ENCODE measurements at places on chromosomes 3 and 15. TPM values are rescaled to one million over a fixed set of nuclear protein-coding genes. Genes with fewer than 3 reads are reported as not detected.
A peak's percentile ranks its signal among the peaks of the same experiment; 100 is the strongest.

GRCh38 chr3:13440204-13440817 is 20.2 kb upstream of the NUP210 start:
- DNase-seq: no peak

DNA sequence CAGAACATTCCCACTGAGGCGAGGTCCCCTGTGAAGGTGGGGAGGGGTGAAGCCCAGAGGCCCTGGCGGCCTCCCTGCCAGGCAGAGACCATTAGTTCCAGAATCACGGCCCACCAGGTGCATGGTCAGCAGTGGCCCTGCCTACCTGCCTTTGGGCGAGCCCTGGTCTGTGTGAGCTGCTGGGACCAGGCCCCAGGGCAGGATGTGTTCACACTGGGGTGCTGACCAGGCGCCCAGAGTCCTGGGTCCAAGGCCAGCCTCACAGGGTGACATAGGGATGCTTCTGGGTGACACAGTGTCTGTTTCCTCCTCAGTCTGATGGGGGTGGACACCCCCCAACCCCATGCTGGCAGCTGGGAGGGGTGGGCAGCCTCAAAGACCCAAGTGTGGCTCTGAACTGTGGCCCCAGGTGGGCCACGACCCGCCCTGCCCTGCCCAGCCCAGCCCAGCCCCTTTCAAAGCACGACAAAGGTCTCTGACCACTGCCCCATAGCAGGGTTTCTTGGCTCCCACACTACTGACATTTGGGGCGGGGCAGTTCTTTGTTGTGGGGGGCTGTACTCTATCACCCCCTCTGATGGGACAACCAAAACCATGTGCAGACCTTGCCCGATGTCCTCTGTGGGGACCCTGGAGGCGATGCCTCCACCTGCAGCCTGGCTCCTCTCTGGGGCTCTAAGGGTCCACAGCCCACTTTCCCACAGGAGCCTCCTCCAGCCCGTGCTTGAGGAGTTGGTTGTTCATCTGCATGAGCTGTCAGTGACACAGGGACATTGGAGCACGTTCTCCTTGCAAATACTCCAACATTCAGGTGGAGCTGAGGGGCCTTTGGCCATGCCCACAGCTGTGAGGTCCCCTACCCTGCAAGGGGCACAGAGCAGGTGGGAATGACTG is 44.8 kb upstream of the SLC41A3 start:
- DNase-seq: no peak

- DNase-seq: no peak
Observed at GRCh38 chr15:25793354-25794050, 69.6 kb downstream of the ATP10A start.

DNA sequence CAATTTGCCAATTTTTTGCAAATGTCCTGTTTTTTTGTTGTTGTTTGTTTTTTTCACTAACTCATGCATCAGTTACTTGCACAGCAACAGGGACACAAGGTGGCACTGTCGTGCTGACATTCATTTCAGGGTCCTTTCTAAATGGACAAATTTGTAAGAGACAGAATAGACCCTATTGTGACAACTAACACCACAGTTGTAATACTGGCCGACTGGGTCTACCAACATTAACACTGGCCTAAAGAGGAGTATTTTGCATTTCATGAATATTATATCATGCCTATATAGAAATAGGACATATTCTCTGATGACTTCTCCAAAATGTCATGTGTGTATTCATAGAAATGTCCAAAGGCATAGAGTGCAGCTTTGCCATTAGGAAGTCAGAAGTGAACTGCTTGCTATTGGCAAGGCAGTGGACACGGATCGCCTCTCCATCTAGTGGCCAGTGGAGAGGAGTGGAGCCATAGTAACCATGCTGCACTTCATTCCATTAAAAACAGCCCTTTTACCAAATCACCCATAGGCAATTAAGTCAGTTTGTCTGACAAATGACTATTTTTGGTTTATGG is 54.8 kb downstream of the ZBTB20 start:
- peak; percentile 46 for DNase-seq

The TTLL13 gene
- polyA plus RNA-seq: 0.57 TPM

The CASR gene
- polyA plus RNA-seq: 25.1 TPM

The SLC28A2 gene
- 0.31 TPM for polyA plus RNA-seq

The KLHL25 gene
- polyA plus RNA-seq: 13.7 TPM

The ARHGEF26 gene
- polyA plus RNA-seq: 16.0 TPM

Data from left renal cortex interstitium (tissue), 4 donors.